ENCODE measurements at places on chromosomes 2 and 18.

- no peak for DNase-seq
These were observed 30.6 kb upstream of the RND3 start for GRCh38 chr2:150517951-150518680.

DNA sequence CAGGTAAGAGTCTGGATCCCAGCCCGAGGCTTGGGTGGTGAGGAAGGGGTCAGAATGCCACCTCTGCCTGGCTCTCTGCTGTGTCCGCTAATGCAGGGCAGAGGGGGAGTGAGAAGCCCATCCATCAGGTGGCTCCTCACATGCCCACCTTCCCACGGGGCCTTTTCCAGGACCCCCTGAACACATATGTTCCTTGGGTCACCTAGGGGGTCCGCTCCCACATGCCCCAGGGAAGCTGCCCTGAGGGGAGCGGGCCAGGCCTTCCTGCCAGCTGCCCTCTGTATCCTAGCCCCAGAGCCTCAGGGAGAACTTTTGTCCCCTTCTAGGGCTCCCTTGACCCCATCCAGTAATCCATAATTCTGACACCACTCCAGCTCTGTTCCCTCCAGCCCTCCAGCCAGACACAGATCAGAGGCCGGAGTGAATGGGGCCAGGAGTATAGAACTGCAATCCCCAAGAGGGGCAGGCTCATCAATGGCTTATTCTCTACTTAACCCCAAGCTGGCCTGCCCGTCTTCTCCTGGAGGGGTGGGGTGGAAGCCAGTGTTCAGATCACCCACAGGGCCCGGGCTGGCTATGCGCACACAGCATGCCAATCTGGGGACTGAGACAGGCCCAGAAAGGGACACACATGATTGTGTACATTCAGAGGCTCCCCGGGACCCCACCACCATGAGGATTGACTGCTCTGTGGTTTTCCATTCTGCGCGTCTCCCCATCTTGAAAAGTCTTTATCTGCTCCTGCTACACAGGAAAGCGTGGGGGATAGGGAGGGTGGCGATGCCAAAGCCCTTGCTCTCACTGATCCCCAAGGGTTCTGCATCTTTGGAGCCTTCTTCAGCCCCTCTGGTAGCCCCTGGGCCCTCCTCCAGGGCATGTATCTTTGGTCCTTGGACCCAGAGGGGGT is 1.1 kb downstream of the EMILIN1 start:
- DNase-seq, result no peak

DNA sequence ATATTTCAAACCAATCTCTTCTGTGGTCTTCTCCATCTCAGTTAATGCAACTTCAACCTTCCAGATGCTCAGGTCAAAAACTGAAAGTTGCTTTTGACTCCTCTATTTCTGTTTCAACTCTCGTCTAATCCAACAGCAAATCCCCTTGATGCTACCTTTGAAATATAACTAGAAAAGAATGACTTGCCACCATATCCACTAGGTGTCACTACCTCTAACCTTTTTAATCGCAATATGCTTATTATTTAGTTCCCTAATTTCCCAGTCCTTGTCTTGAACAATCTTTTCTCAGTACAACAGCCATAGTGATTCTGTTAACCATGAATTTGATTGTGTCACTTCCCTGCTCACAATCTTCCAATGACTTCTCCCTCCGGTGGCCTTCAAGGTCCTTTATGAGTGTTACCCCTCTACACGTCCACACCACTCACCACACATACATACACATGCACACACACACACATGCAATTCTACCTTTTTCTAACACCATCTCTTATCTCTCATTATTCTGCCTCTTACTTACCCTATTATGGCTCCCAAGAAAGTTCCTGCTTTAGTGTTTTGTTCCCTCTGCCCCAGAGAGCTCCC is 245.5 kb upstream of the KCNJ3 start:
- DNase-seq, result no peak

GRCh38 chr2:10887476-10887875 is 24.3 kb upstream of the KCNF1 start:
- no peak for DNase-seq

GRCh38 chr18:75450906-75451305 is 23.4 kb upstream of the SMIM21 start:
- no peak for DNase-seq

DNA sequence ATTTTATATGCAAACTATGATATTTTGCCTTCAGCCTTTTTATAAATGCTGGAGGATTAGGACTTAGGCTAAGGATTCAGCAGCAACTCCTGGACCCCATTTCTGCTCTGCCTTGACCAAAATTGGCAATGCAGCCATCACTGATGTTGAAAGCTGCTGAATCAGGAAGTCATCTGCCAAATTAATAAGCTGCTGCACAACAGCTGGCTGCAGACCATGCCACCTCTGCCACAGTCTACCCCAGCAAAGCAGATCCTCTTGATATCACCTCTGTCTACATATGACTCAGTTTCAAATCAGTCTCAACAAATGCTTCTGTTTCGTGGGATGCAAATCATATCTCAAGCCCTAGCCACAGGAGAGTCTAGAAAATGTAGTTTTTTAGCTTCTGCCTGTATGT is 7.1 kb upstream of the SOS1 start:
- DNase-seq, result no peak

DNA sequence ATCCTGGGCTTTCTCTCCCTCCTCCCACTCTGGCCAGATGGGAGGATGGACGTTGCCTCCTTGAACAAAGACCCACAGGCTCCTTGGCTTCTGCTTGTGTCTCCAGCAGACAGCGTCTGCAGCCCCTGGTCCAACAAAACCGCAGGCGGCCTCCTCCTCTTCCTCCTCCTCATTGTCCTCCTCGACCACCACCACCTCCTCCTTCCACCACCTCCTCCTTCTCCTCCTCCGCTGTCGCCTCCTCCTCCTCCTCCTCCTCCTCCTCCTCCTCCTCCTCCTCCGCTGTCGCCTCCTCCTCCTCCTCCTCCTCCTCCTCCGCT is 45.7 kb upstream of the ALPP start:
- DNase-seq, result no peak

GRCh38 chr2:101731221-101732054 is 33.9 kb downstream of the MAP4K4 start:
- no peak for DNase-seq

DNA sequence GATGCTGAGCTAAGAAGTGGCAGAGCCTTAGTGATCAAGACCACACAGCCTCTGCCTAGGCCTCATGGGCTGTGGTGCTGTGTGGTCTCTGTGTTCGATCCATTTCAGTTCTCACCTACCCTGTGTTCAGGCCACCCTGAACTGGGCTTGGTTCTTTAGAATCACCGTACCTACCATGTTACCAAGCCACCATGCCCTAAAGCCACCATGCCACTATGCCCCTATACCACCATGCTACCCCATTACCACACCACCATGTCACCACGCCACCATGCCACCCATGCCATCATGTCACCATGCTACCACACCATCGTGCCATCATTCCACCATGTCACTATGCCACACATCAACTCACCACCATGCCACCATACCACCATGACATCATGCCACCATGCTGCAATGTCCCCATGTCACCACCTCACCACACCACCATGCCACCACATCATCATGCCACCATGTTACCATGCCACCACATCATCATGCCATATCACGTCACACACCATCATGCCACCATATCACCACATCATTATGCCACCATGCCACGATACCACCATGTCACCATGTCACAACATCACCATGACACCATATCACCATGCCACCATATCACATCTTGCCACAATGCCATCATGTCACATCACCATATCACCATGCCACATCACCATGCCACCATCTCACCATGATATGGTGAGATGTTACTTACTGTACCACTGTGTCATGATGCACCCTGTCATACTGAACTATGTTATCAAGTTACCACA is 191.0 kb upstream of the ARL4C start:
- no peak for DNase-seq

DNA sequence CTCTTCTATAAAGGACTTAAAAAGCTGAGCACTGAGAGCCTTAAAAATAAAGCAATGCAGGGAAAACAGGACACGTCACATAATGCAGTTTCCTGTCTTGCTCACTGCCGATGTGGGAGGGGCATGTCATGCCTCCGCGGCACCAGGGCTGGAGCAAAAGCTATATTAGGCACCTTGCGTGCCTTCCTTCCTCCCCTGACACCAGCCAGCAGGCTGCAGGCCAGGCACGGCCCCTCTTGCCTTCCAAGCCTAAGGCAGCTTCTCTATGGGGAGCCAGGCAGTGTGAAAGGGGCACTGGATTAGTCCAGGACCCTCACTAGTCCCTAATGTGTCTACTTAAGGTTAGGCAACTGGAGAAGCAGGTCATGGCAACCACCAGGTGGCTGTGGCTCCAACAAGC is 26.3 kb downstream of the MRPL35 start:
- DNase-seq, result no peak

DNA sequence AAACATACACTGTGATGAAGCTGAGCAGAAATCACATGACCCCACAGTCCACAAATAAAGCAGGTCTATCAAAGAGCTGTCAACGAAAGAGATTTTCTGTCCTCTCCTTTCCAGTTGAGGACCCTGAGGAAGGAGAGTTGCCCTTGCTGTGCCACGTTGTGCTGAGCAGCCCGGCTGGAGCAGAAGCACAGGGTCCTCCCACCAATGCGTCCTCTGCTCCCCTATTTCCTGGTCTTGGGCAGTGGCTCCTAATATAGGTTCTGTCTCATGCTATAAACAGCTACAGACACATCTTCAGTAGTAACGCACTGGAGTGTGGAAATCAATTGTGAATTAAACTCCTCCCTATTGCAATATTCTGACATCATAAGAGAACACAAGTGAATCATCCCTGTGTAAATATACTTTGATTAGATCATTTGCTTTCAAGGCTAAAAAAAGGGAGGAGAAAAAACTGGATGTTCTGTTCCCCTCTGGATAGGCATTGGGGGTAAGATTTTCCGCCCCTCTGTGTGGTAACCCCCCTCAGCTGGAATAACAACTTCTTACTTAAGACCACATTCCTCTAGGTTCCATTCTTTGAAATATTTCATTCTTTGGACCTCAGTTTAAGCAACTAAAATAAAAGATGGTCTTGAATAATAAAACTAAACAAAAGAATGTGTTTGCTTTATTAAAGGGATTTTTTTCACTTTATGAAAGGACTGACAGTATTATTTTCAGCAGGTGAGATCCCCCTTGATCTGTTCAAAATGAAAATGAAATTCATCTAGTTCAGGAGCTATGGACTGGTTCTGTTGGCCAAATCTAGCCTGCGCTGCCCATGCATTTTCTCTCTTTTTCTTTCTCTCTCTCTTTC is 8.3 kb upstream of the RHOB start:
- no peak for DNase-seq

DNA sequence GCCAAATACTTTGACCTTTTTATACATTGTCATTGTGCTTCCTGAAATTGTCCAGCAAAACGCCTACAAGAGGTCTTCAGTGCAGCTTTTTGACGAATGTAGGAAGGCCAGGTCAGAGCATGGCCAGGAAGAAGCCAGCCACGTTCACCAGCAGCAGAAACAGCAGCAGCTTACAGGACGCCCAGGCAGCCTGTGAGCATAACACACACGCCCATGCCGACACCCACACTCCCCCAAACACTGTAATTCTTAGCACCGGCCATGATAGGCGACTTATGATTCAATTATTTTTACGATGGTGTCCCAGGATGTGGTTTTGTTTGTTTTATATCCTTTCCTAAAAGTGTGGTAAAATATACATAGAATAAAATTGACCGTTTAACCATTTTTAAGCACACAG is 249.1 kb upstream of the SALL3 start:
- DNase-seq, result no peak

DNA sequence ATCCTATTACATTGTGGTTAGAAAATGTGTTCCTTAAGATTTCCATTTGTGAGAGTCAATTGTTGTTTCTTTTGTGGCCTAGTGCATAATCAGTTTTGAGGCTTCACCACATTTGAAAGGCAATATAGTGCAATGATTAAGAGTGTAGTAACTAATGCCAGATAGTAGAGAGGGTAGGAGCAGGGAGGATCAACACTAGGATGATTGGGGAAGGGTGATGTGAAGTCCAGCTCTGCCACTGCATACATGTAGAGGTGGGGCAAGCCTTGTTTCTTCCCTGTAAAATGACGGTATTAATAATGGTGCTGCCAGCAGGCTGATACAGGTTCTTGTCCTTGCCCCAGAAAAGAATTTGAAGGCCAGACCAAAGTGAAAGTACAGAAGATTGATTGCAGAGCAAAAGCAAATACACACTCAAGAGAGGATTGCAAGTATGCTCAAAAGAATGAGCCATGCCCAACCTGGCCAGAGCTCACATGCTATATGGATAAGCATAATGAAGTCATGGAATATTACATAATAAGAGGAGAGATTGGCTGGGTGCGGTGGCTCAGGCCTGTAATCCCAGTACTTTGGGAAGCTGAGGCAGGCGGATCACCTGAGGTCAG is 8.0 kb downstream of the SP100 start:
- no peak for DNase-seq

DNA sequence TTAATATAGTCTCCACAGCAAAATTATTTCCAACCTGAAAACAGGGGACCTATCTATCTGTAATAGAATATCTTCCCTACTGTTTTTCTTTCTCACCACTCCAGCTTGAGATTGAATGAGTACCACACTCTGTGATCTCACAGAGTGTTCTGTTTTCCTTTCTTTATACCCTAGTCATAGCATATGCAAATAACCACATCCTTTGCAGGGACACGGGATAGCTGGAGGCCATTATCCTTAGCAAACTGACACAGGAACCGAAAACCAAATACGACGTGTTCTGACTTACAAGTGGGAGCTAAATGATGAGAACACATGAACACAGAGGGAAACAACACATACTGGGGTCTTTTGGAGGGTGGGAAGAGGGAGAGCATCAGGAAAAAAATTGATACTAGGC is 224.7 kb downstream of the SLC8A1 start:
- no peak for DNase-seq

DNA sequence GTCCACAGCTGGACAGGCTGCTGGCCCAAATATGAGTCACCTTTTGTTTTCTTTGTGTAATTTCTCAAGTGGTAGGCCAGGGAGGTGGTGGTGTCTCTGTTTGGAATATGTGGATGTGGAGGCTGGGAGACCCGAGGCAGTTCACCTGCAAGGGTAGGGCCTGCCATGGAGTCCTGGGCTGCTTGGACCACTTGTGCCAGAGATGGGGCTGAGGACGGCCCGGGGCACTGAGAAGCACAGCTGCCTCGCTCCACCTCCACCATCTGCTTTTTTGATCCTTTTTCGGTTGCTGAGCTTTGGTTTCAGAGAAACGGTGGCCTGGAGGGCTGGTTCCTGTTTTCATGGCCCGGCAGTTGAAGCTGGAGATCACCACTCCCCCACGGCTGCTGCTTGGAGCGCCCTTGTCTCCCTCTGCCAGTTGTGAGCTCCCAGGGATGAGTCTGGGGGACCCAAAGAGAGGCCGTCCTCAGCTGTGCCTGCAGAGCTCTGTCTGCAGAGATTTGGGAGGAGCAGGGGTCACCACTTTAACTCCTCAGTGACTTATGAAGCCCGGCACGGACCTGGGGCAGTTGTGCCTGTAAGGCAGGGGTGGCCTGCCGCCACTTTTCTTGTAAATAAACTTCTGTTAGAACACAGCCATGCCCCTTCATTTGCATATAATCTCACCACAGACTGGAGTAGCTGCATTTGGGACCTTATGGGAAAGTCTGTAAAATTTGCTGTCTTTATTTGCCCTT is 67.6 kb upstream of the MCFD2 start:
- DNase-seq, result no peak
